Left ventricle myocardium superior (tissue), 1 donor: ENCODE measurements at places on chromosomes 5 and 9.

GRCh38 chr9:127654619-127655018, 42.5 kb downstream of the STXBP1 start:
- no peak for DNase-seq

DNA sequence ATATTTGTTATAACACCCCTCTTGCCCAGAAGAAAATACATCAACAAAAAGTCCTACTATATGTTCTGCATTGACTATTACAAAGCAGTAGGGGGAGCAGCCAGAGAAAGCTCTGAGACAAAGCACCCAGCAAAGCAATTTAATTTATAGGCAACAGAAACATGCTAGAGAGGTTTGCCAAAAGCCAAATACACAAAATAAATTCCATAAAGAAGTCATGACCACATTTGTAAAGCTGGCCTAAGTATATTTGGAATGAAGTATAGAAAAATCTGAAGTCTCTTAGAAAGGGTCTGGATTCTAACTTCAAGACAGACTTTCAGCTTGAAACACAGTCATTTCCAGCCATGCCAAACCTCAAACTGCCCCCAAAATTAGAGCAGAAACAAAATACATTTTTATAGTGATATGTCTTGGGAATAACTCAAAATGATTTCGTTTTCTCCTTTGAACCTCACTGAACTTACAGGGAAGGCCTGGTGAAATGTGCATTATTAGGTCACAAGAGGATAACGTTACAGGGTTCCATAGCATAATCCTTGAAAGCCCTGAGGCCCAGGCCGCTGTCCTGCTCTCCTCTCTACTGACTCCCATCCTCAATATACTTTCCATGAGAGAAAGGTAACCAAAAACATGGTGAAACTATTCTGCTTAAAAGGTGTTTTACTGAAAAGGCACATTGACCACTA, 451.8 kb downstream of the RAB3C start:
- DNase-seq = no peak

DNA sequence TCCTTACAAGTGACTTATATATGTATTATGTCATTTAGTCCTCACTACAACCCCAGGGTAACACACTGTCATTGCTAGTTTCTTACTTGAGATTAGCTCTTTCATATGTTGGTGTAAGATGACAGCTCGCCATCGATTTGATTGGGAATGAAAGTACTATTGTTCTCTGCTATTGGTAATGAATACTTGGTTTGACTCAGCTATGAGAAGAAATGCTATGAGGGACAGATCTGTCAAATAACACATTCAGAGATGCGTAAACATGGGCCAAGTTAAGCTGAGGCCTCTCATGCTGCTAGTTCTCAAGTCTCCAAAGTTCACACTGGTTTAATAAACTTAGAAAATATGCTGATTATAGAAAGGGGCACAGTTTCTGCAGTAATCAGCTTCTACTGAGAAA, 142.7 kb downstream of the SGCD start:
- DNase-seq = no peak

DNA sequence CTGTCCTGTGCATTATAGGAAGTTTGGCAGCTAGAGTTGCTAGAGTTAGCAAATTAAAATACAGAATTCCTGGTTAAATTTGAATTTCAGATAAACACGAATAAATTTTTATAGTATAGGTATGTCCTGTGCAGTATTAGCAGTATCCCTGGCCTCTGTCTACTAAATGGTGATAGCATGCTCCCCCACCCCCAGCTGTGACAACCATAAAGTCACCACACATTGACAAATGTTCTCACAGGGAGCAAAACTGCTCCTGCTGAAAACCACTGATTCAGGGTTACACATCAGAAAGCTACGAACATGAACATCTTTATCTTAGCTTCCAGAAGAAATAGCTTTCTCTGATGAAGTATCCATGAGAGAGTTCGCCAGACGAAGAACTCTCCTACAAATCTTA, 91.8 kb upstream of the CCDC112 start:
- DNase-seq = no peak

GRCh38 chr9:70789086-70789485, 332.3 kb downstream of the TRPM3 start:
- no peak for DNase-seq

DNA sequence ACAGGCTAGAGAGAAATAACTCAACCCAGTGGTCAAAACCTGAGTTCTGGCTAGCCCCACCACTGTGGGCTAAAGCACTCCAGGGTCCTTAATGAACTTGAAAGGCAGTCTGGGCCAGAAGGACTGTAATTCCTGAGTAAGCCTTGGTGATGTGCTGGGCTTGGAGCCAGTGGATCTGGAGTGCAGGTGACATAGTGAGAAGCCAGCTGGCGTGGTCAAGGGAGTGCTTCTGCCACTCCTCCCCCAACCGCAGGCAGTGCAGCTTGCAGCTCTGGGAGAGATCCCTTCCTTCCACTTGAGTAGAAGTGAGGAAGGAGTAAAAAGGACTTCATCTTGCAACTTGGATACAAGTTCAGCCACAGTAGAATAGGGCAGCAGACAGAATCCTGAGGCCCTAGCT, 424.0 kb downstream of the CDH18 start:
- no peak for DNase-seq

GRCh38 chr9:109115931-109116526, 3.7 kb downstream of the TMEM245 start:
- peak; percentile 56 for DNase-seq

- peak; percentile 58 for DNase-seq
Observed at GRCh38 chr5:84384604-84385575, at the start of gene EDIL3. Gene EDIL3 (minus strand): TSS chr5:84384880. CDS start chr5:84384374, 506 bp downstream.

DNA sequence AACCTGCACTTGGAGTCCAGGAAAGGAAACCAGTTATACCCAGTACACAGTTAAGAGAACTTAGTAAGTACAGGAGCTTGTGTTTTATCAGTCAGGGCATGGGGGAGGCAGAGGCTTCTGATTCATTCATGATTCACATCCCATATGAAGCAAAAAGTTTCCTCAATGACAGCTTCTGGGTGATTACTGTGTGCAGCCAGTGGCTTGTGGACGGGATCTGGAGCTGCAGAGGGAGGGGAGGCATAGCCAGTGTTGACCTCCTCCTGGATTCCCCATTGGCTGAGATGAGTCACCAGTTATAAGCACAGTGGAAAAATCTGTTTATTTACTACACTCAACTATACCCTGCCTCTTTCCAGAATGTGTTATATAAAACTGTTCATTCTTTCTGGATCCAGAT, 17.7 kb downstream of the IL31RA start:
- no peak for DNase-seq

GRCh38 chr9:127698985-127699670, 7.7 kb upstream of the CFAP157 start:
- DNase-seq = peak; percentile 96

- no peak for DNase-seq
Observed at GRCh38 chr5:51345106-51345505, 38.1 kb upstream of the ISL1 start.

- DNase-seq = no peak
Observed at GRCh38 chr5:167916261-167916691, 375.2 kb upstream of the WWC1 start.

DNA sequence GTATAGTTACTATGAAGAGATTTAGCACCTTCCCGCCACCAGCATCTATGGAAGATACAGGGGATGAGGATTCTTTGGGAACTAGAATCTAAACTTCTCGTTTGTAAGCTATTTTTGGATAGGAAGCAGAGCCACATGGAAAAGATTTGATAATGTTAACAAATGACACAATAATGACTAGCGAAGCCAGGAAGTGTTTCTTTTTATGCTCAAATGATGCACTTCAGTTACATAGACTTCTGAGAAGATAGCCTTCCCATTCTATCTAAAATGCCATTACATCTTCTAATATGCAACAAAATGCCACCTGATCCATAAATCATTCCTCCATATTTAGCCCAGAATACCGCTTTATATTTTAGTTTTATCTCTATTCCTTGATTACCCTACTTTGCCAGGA, 17.0 kb upstream of the TNC start:
- DNase-seq = no peak

- no peak for DNase-seq
Observed at GRCh38 chr5:137085206-137085605, 413.9 kb downstream of the SPOCK1 start.
